ENCODE measurements at places on chromosomes 7 and 10.

DNA sequence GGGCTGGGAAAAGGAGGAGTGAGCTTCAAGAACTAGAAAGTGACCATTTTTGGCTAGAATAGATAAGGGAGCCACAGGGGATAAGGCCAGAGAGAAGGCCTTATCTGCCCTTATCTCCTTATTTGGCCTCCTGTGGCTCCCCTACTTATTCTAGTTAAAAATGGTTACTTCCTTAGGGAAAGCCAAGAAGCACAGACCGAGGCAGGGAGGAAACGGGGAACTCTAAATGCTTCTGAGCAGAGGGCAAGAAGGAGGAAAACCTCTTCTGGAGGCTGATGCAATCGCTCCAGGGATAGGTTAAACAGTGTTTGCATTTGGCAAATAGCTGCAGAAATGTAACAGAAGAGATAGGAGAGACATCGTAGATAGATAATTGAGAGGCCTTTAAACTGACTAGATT, 18.6 kb downstream of the NRP1 start:
- no peak for DNase-seq

DNA sequence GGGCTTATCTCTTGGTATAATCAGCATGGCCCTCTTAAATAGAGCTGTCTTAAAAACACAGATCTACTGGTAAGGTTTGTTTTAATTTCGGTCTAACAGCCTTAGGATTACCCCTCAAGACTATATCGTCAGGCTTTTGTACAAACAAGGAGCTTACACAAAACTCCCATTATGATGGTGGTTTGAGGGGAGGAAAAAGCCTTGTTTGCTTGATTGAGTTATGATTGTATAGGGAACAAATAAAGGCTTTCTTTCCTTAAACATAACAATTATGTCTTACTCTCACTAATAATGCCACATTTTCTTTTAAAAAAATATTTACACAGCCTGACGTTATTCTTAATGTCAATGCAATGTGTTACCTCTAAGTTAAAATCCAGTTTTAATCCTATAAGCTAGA, 188.8 kb upstream of the TCF7L2 start:
- DNase-seq = no peak

- no peak for DNase-seq
Observed at GRCh38 chr10:80855348-80855971, 317.8 kb downstream of the SH2D4B start.

- no peak for DNase-seq
Observed at GRCh38 chr10:14673189-14673861, 101.4 kb downstream of the FAM107B start.

DNA sequence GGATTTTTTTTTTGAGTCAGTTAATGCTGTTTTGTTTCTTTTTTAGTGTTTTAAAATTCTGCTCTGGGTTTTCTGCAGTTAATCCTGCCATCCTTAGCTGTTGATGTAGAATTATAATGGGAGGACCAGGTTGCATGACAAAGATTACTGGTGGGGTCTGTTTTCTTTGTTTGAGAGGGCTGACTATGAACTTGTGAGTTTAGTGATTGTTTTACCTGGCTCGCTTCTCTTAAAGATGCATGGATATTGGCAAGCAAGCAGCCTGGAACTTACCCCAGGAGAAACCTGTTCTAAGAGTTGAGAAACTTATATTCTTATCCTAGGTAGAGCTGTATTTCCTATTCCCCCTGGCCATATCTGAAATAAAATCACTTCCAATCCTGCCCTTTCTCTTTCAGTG, 727.8 kb downstream of the GRM8 start:
- no peak for DNase-seq

DNA sequence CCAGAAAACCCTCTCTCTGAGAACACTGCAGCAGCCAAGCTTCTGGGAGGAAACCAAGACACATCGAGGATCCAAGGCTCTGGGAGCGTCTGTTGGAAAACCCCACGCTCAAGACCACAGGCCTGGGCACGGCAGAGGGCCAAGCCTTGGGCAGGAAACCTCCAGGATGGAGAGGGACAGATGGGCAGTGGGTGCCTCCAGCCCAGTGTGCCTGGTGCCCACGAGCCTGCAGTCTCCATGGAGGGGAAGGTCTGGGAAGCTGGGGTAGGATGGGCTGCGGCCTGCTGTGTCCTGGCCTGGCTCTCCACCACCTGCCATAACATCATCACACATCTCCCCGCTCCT, 96.1 kb downstream of the FAM53B start:
- DNase-seq = no peak
